Purkinje cell (primary cell): ENCODE measurements at places on chromosomes 3 and 15. TPM values are rescaled to one million over a fixed set of nuclear protein-coding genes. Genes with fewer than 3 reads are reported as not detected.

The DCUN1D1 gene
- 58.6 and 73.2 TPM in 2 replicates for polyA plus RNA-seq

The GOLGA8Q gene
- polyA plus RNA-seq: not detected in 2 replicates

The GOLGA8G gene
- not detected in 2 replicates for polyA plus RNA-seq

The PTPN23 gene
- polyA plus RNA-seq: 2.3 and 2.6 TPM in 2 replicates

The DLL4 gene
- 0.08 TPM in 1 of 2 replicates, not detected in the other for polyA plus RNA-seq
